T-helper 22 cell (primary cell): ENCODE measurements at places on chromosomes 12 and 14.

DNA sequence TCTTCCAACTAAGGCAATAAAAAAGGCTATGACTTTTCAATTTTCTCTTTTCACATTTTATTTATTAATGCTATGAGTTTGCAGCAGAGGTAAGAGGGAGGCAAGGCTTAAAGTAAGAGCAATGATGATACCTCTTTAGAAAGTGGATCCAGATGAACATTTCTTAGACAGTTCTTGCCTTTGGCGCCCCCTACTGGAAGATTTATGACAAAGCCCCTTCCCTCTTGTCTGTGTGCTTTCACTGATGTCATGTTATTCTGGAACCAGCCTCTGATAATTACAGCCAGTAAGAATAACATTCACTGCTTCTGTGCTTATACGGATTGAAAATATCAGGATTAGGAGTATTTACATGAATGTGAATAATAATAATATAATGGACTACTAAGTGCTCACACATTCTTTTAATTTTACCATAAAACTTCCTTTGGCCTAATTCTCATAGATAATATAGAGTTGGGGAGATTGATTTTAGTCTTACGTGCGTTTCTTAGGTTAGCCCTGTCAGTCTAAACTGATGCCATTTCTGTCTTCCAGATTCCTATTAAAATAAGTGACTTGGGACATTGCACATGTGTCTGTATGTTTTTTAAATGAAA is 1929.9 kb upstream of the SEL1L start:
- no peak for DNase-seq

- DNase-seq, result no peak
Measured at GRCh38 chr12:52245962-52246569, 13.0 kb downstream of the KRT7 start.

- no peak for DNase-seq
Measured at GRCh38 chr12:57142727-57143126, 4.7 kb downstream of the LRP1-AS start.

- no peak for DNase-seq
Measured at GRCh38 chr14:89315493-89316470, 101.3 kb downstream of the FOXN3 start.

- peak; percentile 45 for DNase-seq
Measured at GRCh38 chr12:120713861-120714482, 3.7 kb downstream of the UNC119B start.

DNA sequence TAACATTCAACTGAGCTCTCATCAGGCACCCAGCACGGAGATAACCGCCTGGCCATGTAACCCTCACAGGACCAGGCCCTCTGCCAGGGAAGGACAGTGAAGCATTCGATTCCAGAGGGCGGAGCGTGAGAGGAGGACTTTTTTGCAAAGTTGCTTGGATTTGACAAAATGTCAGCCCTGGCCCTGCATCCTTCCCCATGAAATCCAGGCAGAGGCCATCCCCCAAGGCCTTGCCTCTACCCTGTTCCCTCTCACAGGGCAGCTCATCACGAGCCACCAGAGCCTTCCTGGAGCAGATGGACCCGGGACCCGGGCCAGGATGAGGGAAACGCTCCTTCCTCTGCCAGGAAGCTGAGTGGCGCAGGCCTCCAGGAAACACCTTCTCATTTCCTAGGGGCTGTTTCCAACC is 17.0 kb downstream of the CAMKK2 start:
- no peak for DNase-seq

DNA sequence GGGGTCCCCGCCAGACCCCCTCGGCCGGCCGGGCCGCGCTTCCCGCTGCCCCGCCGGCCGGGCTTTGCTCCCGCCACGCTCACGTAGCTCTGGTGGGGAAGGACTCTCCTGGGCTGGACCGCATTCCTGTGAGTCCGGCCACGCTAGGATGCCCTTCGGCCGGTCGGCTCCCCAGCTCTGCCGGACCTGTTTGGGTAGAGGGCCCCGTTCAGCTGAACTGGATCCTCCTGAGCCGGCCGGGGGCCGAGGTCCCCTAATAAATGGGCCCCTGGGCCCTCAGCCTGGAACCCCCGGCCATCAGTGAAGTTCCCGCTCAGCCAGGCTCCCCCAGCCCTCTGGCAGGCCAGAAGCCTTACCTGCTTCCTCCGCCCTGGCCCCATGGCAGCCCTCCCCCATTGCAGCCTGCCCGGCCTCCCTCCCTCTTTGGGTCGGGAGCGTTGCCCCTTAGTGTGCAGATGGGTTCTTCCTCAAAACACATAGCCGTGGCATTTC is 593 bp downstream of the UNC119B start:
- no peak for DNase-seq

- no peak for DNase-seq
Measured at GRCh38 chr12:2179953-2180736, 127.4 kb downstream of the CACNA1C start.

- DNase-seq, result no peak
Measured at GRCh38 chr14:98877065-98877464, 394.9 kb downstream of the BCL11B start.

GRCh38 chr14:105426416-105427130 is 6.9 kb downstream of the MTA1 start:
- DNase-seq, result no peak

DNA sequence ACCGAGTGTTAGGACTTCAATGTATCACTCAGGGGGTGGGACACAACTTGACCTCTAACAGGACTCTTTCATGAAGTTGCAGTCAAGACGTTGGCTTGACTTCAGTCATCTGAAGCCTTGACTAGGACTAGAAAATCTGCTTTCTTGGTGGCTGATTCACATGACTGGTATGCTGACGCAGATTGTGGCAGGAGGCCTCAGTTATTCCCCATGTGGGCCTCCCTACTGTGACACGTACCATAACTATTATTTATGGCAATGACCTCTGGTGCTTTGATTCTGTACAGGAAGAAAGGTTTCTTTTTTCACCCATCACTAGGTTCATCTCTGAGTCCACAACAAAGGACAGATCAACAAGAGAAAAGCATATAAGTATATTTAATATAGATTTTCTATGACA is 270.4 kb downstream of the NEDD1 start:
- DNase-seq, result no peak

DNA sequence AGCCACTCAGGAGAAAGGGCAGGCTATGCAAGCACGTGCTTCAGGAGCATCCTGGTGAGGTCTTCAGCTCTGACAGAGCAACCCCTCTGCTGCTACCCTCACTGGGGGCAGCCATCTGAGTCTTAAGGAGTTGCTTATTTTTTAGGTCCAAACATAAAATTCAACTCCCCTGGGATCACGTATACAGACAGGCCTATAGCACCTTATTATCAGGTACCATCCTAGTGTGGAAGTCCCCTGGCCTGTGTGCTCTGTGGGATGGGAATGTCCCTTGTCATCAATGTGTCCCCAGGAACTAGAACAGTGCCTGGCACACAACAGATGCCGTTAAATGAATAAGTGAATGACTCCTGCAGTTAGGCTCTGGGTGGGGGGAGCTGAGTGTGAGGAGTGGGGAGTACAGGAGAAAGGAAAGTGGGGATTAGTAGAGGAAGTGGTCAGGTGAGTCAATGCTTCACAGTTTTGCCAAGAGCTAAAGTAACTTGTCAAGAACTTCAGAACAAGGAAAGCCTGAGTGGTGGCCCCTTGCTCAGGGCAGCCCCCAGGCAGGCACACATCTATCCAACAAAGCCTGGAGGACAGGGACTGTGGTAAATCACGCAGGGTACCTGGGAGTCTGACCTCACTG is 33.5 kb downstream of the DAD1 start:
- peak; percentile 79 for DNase-seq

- DNase-seq, result peak; percentile 85
Measured at GRCh38 chr12:104303538-104304151, at the start of gene EID3. Gene EID3, plus strand, starts transcription at chr12:104303739. Its CDS starts 196 bp downstream, at chr12:104303935.

GRCh38 chr12:45208604-45209487 is 7.0 kb upstream of the ANO6 start:
- no peak for DNase-seq

- no peak for DNase-seq
Measured at GRCh38 chr12:45974171-45974719, 16.1 kb downstream of the SCAF11 start.

- no peak for DNase-seq
Measured at GRCh38 chr12:132450418-132451171, 39.4 kb upstream of the FBRSL1 start.

- no peak for DNase-seq
Measured at GRCh38 chr12:79596719-79597350, 93.9 kb downstream of the PAWR start.

- DNase-seq, result no peak
Measured at GRCh38 chr14:24436355-24437019, 6.1 kb downstream of the SDR39U1 start.

DNA sequence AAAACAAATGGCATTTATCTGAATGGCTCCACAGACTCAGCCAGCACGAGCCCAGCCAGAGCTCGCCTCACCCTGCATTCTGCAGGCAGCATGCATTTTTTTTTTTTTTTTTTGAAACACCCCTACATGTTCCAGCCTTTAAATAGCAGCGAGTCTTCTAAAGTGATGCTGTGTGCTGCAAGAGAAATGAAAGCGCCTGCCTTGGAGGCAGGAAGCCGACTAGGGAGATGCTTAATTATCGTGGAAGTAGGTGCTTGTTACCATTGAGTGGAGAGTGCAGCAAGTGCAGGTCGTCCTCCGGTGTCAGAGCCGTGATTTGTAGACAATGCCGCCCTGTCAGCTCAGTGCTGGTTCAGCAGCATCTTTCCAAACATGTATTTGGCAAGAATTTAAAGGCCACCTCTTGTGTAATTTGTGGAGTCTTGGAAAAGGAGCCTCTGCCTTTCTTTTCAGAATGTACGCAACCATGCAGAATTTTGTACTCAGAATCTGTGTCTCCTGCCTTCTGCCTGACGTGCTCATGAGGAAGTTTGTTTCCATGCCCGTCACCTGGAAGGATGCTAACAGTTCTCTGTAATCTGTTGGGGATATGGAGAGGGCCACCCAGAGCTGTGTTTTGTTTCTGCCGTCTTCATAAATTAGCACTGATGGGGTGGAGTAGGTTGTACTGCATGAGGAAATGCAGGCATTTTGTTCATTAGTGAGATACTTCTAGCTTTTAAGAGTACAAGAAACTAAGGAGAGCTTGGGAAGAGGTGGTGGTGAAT is 345.9 kb upstream of the RGS6 start:
- DNase-seq, result no peak

- DNase-seq, result no peak
Measured at GRCh38 chr12:51190820-51191219, 17.9 kb upstream of the TFCP2 start.

GRCh38 chr14:97724265-97724731 is 927.1 kb downstream of the VRK1 start:
- no peak for DNase-seq

DNA sequence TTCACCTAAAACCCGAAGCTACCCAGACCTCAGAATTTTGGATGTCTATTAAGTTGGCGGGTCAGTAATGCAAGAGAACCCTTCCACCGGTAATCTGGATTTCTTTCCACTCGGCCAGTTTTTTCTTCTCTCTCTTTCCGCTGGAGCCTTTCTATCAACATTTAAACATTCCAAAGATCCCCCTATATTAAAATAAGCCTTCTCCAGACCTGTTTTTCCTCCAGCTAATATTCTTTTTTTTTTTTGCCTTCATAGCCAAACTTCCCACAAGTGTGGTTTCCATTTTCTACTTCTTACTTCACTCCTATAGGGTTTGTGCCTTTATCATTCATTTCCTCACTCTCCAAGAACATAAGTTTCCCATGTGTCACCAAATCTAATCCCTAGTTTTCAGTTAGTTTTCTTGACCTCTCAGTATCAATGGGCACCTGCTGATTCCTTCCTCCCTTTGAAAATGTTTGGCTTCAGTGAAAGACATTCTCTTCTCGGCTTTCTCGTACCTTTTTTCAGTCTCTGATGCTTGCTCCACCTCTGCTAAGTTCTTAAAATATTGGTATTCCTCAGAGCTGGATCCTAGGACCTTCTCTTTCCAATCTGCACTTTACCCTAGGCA is 583 bp upstream of the SDR39U1 start:
- DNase-seq, result no peak

DNA sequence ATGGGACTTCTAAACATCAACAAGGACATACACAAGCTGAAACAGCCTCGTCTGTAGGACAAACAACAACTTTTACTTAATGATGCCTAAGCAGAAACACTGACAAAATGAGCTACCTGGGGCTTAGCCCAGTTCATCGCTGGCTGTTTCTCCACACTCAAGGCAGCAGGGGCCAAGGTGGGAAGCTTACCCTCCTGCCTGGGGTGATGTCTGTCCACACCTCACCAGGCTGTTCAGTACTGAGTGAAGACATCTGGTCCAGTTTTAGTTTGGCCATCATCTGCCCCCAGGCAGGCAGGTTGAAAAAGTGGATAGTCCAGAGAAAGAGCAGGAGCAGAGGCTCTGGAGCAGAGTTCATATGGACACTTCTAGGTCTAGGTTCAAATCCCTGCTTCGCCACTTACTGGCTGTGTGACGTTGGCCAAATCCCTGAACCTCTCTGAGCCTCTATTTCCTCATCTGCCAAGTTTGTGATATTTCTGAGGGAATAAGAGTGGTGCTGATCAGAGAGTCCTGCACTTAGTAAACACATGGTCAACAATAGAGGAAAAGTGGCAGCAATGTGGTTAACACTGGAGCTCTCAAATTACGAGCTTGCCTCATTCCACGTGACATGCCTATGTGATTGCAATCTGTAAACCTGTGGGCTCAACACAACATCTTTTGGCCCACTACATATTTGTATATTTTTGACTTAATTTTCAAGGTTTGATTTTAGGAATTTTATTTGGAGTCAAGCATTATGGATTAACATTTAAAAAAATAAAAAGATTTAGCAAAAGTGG is 720.1 kb upstream of the TMEM132C start:
- DNase-seq, result no peak
